ENCODE measurements at places on chromosomes 5 and 9.

DNA sequence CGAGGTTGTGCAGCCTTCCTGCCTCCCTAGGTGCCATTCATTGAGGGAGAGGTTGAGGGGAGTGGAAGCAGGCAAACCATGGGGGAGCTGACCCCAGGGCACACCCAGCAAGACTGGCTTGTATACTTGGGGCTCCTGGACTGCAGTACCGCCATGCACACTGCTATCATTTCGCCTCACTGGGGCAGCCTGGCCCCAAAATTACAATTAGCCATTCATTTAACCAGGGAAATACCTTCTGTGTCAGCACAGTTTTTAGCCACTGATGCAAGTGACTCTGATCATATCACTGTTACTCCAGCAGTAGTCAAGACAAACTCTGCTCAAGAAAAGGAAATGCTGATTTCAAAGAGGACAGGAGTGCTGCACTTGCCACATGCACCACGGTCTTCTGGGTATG is 109.7 kb downstream of the TRIO start:
- no peak for DNase-seq

- no peak for DNase-seq
Measured at GRCh38 chr5:116372931-116373597, 201.6 kb downstream of the SEMA6A start.

- DNase-seq, result no peak
Measured at GRCh38 chr5:5576744-5577143, 154.3 kb downstream of the ICE1 start.

- no peak for DNase-seq
Measured at GRCh38 chr5:177468685-177469628, 4.5 kb downstream of the DBN1 start.

DNA sequence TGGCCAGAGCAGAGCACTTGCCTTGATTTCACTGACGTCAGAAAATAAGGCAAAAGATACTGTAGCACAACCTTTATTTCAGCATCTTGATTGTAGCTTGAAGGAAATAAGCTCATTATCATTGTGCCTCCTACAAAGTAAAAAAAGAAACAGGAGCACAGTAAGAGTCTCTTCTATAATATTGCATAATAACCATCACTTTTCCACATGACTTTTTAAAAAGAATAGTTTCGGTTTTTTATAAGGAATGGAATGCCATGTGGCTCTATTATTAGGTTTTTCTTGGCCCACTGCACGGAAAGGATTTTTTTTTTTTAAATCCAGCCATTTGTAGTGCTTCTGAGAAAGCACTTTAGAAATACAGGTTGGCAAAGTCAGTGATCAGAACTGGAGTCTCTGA is 655.3 kb downstream of the LRRC70 start:
- DNase-seq, result no peak

GRCh38 chr5:37553720-37554404 is 174.7 kb downstream of the WDR70 start:
- DNase-seq, result no peak

GRCh38 chr5:151051066-151051930 is 29.5 kb downstream of the TNIP1 start:
- DNase-seq, result peak; percentile 20

DNA sequence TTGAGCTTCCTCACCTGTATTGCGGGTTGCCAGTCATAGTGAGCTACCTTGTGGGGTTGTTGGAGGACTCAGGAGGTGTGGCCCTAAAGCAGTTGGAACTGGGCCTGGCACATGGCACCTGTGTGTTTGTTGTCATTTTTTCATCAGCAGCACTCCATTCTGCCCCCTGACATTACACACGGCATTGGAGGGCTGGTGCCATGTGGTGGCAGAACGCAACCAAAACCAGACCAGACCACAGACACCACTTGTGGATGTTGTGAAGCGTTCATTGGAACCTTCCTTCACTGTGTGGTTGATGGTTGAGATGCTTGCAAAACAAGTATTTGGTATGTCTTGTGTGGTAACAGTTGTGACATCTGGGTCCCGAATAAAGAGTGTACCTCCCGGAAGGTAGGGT is 113.2 kb upstream of the ERCC6L2 start:
- no peak for DNase-seq

- DNase-seq, result no peak
Measured at GRCh38 chr5:81019748-81020147, 59.6 kb downstream of the RASGRF2 start.

GRCh38 chr5:137563646-137564397 is 64.7 kb upstream of the SPOCK1 start:
- DNase-seq, result peak; percentile 91

DNA sequence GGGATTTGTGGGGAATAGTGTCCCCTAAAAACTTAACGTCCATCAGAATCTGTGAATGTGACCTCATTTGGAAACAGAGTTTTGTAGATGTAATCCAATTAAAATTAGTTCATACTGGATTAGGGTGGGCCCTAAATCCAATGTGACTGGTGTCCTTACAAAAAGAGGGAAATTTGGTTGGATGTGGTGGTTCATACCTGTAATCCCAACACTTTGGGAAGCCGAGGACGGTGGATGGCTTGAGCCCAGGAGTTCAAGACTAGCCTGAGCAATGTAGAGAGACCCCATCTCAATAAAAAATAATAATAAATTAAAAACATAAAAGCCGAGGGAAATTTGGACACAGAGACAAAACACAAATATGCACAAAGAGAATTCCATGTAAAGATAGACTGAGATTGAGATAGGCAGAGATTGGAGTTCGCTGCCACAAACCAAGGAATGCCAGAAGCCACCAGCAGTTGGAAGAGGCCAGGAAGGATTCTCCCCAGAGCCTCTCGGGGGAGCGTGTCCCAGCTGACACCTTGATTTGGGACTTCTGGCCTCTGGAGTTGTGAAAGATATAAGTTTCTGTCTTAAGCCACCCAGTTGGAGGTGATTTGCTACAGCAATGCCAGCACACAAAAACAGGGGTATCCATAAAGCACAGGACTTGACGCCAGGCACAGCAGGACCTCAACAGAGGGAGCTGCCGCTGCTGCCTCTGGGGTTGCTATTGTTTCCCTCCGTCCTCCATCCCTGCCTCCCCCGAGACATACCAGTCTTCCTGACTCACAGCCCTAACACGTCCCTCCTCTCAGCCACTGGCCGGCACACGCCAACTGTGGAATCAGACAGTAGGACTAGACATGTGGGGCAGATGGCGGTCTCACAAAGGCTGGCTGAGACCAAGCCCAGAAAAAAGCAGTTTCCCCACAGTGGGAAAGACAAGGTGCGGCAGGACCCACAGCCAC is 73.8 kb upstream of the IL17B start:
- DNase-seq, result peak; percentile 77
